ENCODE measurements at places on chromosomes 1 and 21.

DNA sequence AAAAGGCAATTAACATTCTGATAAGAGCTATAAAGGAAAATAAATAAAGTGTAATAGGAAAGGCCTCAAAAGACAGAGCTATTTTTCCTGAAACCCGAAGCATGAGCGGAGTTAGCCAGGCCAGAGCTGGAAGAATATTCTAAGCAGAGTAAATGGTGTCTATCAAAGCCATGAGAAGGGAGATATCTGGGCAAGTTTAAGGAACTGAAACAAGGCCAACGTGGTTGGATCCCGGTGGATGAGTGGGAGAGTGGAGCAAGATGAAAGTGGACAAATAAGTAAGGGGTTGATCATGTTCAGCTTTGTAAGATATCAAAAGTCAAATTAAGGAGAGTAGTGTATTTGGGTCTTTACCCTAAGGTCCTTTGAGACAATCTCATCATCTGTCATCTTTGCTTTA is 234.0 kb downstream of the TM2D1 start:
- DNase-seq: no peak

DNA sequence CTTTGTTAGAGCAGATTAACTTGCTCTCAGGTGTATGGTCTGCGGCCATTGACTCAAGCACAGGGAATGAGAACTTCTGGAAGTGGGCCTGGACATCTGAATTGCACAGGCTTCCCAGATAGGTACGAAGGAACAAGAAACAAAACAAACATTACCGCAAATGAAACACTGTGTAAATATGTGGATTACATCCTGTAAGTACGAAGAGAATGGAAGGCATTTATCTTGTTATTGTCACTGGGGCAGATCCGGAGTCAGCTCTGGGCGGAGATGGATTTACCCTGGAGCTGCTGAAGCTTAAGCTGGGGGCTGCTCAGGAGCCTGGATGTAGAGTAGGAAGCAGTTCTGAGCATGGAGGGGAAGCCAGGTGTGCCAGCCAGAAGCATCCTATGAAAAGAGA is 6.8 kb downstream of the HES2 start:
- DNase-seq: no peak

DNA sequence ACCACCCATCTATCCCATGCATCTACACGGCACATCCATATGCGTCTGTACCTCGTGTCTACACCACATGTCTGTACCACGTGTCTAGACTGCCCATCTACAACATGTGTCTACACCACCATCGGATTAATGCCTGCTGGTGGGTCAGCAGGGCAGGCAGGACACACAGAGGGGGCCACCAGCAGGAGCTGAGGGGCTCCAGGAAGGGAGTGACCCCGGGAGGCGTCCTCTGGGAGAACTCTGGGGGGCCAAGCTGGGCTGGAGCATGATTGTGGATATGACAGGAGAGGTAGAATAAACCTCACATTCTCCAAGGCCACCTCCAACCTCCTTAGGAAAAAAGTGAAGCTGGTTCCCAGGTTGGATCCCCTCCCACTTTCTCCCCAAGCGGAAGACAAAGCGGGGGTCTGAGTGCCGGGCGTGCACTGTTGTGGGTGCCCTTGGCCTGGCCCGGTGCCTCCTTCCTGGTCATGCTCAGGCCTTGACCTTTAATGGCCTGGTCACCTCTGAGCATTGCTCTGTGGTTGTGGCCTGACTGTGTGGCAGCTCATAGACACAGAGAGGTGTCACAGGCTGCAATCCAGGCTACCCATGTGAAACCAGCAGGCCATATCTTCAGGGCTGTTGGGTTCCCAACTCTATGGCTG is 881 bp upstream of the ACTRT2 start:
- no peak for DNase-seq

DNA sequence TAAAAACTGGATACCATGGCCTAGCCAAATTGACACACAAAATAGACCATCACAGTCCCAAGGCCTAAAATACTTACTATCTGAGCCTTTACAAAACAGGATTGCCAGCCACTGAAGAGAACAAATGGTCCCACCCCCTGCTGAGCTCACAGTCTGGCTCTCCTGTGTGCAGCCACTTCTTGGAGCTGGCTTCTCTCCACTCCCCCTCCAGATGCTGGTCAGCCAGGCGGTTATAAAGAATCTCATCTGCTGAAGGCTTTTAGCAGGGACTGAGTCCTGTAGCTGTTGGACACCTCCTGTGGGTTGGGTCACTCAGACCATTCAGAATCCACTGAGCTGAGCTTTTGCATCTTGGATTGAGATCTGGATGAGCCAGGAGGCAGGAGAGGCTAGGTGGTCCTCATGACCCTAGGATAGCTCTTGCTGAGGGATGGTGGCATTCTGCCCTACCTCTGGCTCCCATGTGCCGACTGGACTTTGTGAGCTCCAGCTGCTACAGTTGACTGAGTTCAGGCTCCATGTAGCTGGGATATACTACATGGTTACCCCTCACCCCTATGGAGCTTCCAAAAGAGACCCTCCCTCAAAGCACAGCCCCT is 16.1 kb downstream of the OXCT2 start:
- no peak for DNase-seq

- no peak for DNase-seq
These were observed 935.2 kb downstream of the PLA2G4A start for GRCh38 chr1:187763976-187764375.

- no peak for DNase-seq
These were observed 1.1 kb downstream of the C21orf58 start for GRCh38 chr21:46322351-46323226.

- no peak for DNase-seq
These were observed 121.5 kb upstream of the GPR52 start for GRCh38 chr1:174326278-174326677.

GRCh38 chr1:218971156-218971555 is 202.5 kb upstream of the LYPLAL1 start:
- no peak for DNase-seq

DNA sequence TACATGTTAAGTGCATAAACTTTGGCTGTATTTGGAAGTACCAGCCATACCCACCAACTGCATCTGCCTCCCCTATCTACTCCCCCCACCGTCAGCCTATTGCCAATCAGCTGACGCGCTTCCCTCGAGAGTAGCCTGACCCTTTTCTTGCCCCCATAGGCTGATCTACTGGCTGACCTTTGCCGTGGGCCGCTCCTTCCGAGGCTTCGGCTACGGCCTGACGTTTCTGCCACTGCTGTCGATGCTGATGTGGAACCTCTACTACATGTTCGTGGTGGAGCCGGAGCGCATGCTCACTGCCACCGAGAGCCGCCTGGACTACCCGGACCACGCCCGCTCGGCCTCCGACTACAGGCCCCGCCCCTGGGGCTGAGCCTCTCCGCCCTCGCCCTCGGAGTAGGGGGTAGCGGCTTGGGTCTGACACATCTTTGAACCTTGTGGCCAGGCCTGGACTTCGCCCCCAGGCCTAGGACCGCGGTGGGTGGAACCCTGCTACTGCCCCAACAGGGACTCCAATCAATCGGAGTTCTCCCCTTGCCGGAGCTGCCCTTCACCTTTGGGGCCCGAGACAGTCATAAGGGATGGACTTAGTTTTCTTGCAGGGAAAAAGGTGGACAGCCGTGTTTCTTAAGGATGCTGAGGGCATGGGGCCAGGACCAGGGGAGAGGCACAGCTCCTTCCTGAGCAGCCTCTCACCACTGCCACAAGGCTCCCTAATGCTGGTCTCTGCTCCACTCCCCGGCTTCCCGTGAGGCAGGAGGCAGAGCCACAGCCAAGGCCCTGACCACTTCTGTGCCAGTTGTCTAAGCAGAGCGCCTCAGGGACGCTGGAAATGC is 4.0 kb downstream of the GLMP start:
- no peak for DNase-seq

GRCh38 chr1:175554586-175554985 is 188.8 kb downstream of the TNR start:
- DNase-seq: no peak

GRCh38 chr1:8701794-8702471 is 115.5 kb downstream of the RERE start:
- no peak for DNase-seq

DNA sequence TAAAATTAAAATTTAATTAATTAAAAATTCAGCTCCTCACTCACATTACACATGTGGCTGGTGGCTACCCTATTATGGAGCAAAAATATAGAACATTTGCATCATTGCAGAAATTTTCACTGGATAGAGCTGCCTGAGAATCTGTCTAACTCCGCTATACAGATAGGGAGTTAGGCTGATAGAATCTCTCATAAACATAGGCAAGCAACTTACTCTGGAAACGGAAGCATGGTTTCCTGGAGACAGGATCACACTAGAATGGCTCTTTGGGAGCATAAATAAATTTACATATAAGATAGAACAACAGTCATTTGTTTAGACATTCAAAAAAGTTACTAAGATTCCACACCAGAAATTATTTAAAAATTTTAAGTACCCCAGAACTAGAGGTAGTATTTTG is 12.2 kb upstream of the LAMC2 start:
- DNase-seq: no peak

DNA sequence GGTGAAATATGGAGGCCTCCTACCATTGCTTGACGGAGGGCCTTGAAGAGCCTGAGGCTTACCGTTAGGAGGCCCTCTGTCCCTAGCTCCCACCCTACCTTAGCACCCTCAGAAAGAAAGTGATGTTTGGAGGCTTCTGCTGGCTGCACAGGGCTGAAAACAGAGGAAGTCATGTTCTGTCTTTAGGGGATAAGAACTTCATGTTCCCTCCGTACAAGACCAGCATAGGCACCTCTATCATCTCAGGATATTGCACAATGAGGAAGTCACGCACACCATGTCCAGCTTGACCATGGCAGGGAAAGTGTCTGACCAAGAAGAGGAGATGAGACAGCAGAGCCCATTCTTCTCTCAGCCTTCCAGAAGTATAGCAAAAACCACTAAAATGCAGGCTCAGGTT is 13.8 kb downstream of the ADORA3 start:
- DNase-seq: no peak

DNA sequence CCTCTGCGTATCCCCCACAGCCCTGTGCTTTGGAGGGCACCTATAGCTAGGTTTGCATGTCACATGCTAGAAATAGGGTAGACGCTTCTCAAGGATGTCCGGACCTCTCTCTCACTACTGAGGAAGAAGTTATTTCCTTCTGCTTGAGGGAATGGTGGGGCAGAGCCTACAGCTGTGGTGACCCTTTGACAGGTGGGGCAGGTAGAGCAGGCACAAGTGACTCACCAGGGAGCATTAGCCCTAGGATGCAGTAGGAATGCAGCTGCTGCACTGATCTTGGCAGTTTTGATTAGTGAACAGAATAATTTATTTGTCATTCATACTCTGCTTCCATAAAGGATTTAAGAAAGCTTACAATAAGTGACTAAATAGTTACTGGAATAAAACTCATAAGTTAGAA is 129.6 kb upstream of the HOOK1 start:
- no peak for DNase-seq

GRCh38 chr1:13888351-13888986 is 188.5 kb downstream of the PRDM2 start:
- DNase-seq: no peak

DNA sequence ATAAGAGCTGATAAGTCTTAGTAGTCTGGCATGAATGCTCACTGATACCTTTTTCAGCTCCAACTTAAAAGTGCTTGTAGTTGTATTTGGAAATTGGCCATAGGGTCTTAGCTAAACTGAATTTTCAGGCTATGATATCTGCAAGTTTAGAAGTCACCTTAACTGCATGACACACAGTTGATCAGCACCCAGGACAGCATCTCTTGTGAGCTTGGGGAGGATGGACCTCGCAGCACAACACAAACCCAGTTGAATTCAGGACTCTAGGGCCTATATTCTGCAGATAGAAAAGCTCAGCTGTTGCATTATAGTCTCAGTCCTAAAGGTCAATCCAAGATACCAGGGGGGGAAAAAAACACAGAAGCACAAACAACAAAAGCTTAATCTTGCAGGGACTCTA is 394.3 kb downstream of the KCNH1 start:
- no peak for DNase-seq

DNA sequence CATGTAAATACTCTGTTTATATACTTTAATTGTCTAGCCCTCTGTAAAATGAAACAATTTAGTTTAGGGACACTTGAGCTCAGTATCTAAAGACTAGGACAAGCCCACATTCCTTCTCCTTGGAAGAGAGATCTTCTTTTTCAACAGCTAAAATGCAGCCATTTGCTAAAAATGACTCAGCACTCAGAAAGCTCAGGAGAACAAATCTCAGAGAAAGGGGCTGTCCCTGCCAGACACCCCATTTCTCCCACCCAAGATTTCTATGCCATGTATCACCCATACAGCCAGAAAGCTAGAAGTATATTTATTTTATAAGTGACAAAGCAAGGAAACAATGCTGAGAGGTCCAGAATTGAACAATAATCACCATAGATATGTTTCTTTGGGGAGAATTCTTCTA is 23.2 kb upstream of the PRDX6 start:
- DNase-seq: no peak

All from stimulated activated CD4-positive, alpha-beta T cell treated with anti-CD3 and anti-CD28 coated beads, Interleukin-15, amount 100 ng/mL, for 1 hour (primary cell).